SK-N-MC (cell line): ENCODE measurements at places on chromosomes 12 and 14.
A peak's percentile ranks its signal among the peaks of the same experiment; 100 is the strongest.

DNA sequence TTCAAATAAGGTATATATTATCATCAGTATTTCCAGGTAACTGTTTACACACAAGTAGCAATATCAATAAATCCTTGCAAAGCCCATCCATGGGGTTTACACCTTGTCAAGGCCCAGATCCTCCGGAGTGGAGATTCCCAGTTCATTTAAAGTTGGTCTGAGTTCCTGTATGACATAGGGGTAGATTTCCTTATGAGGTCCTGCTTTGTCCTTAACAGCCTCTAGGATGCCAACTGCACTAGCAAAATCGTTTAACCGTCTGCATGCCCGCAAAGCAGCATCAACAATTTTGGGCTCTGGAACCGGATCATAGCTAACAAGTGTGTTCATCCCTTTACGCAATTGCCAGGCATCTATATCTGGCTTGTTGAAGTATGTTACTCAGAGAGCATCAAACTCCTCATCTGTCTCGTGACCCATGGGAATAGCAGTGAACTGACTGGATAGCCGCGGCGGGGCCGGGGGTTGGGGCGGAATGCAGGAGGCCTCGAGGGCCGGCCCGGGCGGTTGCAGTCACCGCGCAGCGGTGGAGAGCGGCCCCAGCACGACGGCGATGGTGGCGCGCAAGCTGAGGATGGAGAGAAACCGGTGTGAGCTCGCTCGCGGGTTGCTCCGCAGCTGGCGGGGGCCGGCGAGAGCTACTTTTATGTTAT is 30.6 kb upstream of the FBXO34 start:
- no peak for DNase-seq

DNA sequence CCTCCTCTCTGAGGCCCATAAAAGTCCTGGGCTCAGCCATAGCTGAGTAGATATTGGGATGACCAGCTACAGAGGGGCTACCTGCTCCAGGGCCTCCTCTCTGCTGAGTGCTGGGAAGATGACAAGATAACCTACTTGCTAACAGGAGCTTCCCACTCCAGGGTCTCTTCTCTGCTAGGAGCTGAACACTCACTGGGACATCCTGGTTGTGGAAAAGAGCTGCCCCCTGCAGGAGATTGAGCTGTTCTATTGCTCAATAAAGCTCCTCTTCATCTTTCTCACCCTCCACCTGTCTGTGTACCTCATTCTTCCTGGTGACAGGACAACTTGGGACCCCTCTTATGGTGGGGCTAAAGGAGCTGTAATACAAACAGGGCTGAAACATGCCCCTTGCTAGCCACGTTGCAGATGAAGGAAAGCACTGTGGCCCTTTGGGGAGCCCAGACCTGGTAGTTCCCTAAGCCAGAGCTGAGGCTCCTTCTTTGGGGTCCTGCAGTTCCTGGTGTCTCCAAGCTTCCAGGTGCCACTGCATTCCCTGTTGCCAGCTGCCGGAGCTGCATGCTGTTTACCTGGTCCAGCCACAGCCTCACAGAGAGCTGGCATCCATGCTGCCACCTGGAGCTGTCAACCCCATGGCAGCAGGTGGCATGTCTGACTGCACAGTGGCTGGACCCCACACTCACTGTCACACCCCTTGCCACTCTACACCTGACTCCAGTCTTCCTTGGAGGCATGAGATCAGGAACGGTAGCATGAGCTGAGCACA is 598.5 kb upstream of the LMO3 start:
- no peak for DNase-seq

DNA sequence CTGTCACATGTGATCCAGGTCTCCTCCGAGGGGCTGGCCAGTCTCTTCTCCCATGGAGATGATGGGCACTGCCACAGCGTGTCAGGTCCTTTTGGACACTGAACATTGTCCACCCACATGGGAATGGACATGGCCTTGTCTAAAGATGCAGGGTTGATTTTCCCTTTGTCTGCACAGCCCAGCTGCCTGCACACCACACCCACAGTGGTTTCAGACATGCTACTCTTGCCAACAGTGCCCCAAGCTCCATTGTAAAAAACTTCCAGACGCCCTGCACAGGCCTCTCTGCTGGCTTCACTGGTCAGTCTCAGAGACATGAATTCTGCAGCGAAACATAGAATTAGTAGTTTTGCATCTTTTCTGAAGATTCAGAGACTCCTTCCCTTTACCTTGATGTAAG is 18.5 kb downstream of the CD163 start:
- no peak for DNase-seq

DNA sequence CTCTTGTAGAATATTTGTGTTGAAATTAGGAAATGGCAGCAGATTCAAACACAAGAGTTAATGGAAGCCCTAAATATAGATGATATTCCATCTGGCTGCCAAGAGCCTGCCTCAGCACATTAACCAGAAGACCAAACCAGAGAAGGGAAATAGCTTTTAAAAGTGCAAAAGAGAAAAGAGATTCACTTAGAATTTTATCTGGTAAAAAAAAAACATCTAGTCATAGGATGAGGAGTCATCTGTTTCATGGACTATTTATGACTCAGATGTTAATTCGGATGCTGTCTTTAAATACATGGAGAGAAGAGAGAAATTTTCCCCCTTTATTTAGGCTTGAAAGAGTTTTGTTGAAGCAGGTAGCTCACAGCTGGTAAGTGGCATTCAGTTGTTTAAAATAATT is 201.6 kb upstream of the NUDT4 start:
- no peak for DNase-seq

DNA sequence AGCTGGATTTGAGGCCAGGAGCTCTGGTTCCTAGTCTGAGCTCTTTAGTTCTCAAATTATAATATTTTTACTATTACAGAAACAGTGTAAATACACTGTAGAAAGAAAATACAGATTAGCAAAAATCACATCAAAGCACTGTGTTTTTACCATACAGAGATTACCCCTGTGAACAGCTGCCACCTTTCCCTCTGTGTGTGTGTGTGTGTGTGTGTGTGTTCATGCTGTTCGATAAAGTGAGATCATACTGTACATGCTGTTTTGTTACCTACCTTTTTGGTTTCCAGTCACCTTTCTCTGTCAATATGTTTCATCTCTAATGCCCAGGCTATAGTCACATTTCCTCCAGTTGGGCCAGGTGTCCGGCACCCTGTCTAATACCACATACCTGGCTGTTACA is 26.9 kb downstream of the MVK start:
- DNase-seq, result no peak

GRCh38 chr12:13203034-13203922 is 6.8 kb downstream of the EMP1 start:
- DNase-seq, result no peak

DNA sequence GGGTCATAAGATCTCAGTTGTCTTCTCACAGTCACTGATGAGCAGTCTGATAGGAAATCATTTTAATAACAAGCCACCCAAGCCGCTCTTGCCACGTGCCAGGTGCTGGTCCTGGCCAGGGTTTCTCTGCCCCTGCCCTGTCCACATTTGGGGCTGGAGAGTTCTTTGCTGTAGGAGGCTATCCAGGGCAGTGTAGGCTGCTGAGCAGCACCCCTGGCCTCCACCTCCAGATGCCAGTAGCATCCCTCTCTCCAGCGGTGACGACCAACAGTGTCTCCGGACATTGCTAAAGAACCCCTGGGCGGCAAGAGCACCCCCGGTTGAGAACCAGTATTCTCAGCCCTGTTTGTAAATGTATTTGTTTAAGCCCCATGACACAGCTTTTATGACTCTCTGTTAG is 243.7 kb downstream of the GLT1D1 start:
- DNase-seq, result no peak

DNA sequence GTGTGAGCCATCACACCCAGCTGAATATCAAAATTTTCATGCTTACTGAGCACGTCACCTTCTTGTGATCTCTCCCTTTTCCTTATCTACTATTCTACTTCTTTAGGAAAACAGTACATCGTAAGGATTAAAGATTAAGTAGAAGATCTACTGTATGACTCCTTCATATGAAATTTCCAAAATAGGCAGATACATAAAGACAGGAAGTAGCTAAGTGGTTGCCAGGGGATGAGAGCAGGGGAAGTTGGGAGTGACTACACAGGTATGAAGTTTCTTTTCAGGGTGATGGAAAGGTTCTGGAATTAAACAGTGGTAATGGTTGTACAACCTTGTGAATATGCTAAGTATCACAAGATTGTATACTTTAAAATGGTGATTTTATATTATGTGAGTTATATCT is 36.5 kb upstream of the CERS5 start:
- no peak for DNase-seq

DNA sequence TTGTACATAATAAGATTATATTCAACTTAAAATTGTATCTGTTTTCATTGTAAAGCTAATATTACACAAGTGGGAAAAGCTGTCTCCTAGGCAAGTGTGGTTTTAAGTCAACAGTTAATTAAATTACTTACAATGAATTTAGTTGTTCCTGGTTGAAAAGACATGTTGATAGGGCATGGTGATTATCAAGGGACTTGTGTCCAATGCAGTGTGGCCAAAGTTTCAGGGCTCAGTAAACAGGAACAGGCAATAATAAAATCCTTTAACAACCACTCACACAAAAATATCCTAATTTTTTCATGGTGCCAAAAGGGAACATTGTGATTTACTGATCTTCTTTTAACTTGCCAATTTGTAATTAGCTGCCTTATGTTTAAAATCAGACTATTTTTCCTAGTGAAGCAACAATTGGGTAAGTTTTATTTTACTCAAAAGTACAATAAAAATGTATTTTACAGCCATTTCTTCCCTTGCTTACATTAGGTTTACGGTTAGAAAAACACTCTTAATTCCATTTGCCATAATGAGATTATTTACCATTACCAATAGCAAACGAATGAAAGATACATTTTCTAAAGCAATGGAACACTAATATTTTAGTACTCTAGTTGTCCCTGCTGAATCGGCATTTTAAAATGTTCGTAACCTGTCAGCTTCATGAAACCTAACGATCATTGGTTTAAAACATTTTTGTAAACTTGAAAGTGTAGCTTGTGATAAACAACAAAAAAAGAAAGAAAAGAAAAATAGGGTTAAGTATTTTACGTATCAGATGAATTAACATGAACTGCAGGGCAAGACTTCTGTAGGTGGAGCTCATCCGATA is 1.8 kb upstream of the WNK1 start:
- peak; percentile 20 for DNase-seq

DNA sequence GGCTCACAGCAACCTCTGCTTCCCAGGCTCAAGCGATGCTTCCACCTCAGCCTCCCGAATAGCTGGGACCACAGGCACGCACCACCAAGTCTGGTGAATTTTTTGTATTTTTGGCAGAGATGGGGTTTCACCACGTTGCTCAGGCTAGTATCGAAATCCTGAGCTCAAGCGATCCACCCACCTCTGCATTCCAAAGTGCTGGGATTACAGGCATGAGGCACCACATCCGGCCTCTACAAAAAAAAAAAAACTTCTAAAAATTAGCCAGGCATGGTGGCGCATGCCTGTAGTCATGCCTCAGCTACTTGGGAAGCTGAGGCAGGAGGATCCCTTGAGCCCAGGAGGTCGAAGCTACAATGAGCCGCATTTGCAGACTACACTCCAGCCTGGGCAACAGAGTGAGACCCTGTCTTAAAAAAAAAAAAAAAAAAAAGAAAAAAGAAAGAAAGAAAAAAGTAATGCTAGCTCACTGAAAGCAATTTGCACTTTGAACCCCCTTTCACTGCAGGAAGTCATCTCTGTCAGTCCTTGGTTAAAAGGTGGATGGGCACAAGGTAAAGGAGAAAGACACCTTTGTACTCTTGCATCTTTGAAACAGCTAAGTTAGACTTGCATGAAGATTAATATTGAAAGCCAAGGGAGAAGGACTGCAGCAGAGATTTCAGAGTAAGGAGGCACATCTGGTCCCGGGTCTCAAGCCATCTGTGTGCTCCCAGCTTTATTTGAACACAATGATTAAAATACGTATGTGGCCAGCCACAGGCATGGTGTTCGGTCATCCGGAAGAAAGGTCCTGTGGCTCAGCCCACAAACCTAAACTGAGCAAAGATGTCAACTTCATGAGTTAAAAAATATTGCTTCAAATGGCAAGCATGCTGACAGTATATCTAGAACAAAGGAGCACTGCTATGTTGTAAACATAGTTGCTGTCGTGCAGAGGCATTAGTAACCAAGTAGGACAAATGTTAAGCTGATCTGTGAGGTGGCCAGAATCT is 103.8 kb upstream of the HMGA2 start:
- no peak for DNase-seq

DNA sequence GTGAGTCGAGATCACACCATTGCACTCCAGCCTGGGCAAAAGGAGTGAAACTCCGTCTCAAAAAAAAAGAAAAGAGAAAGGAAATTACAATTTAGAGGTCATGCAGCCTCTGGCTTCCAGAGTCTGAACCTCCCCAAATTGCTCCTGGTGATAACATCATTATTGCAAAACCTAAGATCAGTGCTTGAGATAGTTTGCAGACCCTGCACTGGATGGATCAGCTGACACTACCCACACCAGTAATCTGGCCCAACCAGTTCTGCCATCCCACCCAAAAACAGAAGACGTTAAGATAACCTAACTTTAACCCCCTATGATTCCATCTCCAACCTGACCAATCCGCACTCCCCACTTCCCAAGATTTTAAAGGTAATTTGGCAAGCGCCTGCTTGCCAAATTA is 353.7 kb upstream of the DIO2 start:
- no peak for DNase-seq

DNA sequence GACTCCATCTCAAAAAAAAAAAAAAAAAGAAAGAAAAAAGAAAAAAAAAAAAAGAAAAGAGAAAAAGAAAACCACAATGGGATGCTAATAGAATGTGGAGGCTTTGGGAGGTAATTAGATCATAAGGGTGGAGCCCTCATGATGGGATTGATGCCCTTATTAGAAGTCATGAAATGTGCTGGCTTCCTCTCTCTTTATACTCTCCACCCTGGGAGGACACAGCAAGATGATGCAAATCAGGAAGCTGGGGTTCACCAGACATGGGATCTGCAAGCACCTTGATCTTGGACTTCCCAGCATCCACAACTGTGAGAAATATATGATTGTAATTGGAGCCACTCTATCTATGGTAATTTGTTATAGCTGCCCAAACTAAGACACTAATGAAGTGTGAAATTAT is 13.4 kb upstream of the DRAM1 start:
- DNase-seq, result no peak

DNA sequence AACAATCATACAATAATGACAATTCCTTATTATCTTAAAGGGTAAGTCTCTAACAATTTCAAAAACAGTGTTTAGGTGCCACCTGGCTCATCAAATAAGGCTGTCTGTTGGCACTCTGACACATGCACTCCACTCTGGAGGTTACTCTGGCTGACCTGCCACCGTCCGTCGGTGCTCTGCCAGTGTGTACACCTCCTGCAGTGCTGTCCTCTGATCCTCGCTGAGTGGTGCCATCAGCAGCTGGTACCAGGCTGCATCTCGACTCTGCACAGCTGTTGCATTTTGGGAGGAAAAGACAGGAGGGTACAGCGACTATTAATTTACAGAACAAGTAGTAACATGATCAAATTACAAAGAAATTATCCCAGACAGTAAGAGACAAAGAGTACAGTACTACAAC is 63.9 kb downstream of the IPO8 start:
- no peak for DNase-seq

DNA sequence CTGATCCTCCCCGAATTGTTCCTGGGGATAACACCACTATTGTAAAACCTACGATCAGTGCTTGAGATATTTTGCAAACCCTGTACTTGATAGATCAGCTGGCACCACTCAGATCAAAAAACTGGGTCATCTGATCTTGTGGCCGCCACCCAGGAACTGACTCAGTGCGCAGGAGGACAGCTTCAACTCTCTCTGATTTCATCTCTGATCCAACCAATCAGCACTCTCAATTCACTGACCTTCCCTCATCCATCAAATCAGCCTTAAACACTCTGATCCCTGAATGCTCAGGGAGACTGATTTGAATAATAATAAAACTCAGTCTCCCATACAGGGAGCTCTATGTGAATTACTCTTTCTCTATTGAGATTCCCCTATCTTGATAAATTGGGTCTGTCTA is 4.2 kb upstream of the XPOT start:
- no peak for DNase-seq

GRCh38 chr14:99179506-99179905 is 92.5 kb downstream of the BCL11B start:
- no peak for DNase-seq
